GOT3 (cell line): ENCODE measurements at places on chromosomes 7 and 10.
A peak's percentile ranks its signal among the peaks of the same experiment; 100 is the strongest.

- no peak for DNase-seq
Measured at GRCh38 chr10:71001470-71001869, 113.1 kb upstream of the PCBD1 start.

GRCh38 chr7:47937711-47938573 lies 10.3 kb downstream of the PKD1L1 start:
- no peak for DNase-seq

DNA sequence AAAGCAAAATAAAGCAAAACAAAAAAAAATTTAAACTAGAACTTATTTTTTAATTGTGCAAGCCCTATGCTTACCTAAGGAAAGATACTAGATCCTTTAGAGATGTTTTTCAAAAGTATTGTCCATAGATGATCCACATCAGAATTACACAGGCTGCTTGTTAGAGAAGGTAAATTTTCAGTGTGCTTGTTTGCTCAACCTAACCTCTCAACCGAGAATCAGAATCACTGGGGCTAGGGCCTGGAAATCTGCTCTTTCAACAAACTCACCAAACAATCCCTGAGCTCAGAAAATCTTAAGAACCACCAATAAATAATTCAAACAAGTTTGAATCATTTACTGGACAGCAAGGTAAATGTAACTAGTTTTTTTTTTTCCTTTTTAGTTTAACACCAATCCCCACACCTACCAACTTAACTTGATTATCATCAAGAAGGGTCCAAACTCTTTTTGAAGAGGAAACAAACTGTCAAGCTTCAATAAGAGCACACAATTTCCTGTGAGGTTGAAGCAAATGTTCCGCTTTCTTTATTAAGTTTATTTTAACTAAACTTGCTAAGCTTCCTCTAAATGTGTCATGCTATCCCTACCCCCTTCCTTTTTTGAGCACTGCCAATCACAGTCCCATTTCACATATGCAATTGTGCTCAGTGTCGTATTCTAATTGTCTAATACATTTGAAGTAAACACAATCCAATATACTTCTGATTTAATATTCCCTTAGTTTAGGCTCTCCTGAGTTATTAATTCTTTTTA lies 7.4 kb upstream of the TSPAN33 start:
- no peak for DNase-seq

DNA sequence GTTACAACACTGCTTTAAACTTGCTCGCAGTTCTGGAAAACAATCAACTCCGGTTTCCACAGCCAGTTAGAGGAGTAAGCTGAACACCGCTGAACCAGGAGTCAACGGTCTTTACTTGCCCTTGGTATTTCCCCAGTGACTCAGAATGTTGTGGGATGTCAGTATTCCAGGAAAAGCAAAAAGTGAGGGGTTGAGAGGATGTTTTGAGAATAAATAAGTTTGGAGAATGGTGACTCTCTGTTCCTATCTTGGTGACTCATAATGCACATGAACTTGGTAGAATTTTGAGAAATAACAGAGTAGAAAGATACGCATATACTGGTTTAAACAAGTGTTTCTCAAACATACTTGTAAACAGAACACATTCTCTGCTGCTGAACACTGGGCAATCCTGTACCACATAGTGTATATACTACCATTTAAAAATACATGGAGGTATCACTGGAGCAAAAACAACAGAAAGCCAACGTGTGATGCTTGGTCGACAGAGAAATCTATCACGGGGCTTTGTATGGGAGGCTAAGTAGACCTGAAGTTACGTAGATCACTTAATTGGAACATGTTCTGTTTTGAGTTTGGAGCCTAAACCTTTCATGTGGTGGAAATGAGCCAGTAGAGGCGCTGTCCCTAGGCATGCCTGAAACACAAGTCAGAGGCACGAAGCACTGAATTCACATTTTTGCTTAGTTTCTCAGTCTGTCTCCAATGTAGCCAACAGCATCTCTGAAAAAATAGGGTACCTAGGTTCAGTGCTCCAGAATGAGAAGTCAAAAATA lies 534.3 kb downstream of the PARD3 start:
- no peak for DNase-seq

- peak; percentile 1 for DNase-seq
Measured at GRCh38 chr7:117715784-117716445, 157.3 kb downstream of the CTTNBP2 start.

- no peak for DNase-seq
Measured at GRCh38 chr10:99917963-99918825, 91.6 kb downstream of the DNMBP start.

- DNase-seq, result no peak
Measured at GRCh38 chr7:156943091-156944041, 6.1 kb upstream of the NOM1 start.

DNA sequence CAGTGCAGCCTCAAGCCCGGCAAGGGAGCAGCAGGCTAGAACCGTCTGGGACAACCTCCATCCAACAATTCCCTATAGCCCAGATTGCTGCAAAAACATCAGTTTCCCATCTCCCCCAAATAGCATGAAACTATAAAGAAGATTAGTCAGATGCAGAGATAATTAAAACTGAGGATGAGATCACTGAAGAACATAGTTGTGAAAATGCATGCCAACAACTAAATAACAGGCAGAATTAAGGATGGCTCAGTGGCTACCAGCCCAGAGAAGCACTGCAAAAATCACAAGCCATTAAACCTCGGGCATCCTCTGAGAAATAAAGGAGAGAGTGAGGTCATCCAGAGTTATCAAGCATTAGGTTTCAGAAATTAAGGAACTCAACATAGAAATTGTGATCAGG lies 427.1 kb downstream of the TNS3 start:
- no peak for DNase-seq

DNA sequence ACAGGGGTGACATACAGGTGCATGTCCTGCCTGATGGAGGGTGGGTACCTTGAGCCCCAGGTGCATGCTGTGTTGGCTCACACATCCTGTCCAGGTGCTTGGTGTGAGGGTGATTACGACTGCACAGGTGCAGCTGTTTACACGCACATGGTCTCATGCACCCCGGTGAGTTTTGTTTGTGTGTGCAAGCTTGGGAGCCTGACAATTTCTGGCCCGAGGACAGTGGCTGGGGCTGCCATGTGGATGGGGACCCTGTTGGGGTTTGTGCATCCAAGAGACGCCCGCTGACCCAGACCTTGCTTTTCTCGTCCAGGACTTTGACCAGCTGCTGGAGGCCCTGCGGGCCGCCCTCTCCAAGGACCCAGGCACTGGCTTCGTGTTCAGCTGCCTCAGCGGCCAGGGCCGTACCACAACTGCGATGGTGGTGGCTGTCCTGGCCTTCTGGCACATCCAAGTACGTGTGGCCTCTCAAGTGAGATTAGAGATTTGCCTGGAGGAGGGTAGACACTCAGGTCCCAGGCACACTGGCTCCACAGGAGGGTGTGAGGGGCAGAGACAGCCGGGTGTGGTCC lies 61.7 kb downstream of the PRF1 start:
- no peak for DNase-seq

DNA sequence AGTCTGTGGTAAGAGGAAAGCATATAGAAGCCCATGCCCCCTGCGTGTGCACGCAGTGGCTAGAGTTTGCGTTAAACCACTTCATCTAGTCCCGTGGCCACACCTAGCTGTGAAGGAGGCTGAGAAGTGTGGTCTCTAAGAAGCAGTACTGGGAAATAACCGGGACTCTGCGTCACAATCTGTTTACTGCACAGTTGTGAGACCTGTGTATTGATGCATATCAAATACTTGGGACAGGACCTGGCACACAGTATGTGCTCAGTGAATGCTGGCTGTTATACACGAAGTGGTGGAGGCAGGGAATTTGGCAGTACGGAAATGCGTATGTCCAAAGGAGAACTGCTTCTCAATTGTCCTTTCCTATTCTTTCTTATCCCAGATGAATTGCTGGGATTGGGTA lies 149.5 kb downstream of the ARHGAP21 start:
- no peak for DNase-seq

GRCh38 chr10:78906734-78907390 lies 161.9 kb upstream of the ZMIZ1 start:
- no peak for DNase-seq

- DNase-seq, result no peak
Measured at GRCh38 chr7:37332243-37333016, 116.2 kb downstream of the ELMO1 start.
